ENCODE measurements at places on chromosomes 4 and X.

DNA sequence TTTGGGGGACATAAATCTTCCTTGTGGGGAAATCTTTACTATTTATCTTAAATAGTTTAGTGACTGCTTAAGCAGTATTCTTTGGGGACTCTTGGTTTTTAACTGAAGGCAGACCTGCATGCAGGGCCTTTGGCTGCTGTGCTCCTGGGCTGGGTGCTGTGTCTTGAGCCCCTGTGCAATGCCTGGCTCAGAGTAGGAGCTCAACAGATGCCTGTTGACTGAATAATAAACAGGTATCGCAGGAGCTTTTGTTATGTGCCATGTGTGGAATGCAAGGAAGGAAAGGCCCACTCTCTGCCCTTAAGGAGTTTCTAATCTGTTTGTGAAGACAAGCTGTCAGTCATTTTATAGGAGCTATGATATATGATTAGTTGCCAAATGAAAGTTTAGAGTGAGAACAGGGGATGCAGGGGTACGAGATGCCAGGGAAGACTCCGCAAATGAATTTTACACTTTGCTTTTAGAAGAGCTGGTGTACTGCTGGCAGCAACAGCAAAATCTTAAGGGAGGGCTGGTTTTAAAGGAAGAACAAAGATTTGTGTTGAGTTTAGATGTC, 6.7 kb downstream of the GAB1 start:
- no peak for DNase-seq

DNA sequence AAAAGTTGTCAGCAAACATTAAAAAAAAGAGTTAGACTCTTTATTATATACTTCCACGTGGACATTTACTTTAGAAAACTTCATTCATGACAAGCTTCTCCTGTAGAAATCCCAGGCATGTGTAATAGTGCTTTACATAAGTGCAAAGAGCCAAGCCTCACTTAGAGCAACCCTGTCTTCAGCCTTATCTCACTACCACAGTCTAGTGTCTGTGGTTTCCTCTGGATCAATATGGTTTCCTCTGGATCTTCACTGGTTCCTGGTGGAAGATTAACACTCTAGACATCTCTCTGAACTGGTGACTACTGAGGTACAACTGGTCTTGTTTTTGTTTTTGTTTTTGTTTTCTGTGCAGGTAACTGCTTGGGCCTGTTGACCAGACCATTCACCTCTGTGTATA, 18.4 kb upstream of the ARMCX5 start:
- DNase-seq: no peak

GRCh38 chrX:133636009-133636408, 220.7 kb upstream of the GPC4 start:
- DNase-seq: no peak

GRCh38 chrX:132001127-132001526, 22.0 kb upstream of the STK26 start:
- peak; percentile 28 for DNase-seq

DNA sequence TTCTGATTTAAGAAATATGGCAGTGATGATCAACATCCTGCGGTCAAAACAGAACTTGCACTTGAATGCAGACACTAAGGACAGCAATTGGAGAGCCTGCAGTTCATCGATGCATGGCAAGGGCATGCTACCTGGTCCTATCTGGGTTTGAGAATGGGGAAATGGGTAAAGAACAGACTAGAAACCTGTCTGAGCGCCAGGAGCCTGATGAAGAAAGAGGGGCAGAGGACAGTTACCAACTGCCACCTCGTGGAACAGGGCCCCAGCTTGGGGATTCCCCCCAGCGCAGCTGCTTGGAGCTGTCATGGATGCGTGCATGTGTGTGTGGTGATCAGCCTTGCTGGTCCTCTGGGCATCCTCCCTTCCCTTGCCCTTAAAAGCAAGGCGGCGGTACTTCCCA, 30.2 kb upstream of the NKRF start:
- no peak for DNase-seq

DNA sequence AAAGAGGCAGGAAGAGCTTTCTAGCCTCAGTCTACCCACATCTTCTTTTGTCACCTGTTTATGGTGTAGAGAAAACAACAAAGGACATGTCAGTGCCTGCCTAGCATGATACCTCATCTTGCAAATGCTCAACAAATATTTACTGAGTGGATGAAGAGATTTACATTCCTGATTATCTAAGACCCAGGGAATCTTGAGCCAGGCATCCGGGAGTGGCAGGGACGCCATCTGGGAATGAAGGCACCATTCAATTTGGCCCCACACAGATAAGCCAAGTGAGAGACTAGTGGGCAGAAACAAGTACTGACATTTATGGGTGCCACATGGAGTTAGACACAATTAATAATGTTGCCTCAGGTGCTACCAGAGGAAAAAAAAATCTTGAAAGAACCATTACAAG, 36.8 kb upstream of the CASK start:
- DNase-seq: no peak

DNA sequence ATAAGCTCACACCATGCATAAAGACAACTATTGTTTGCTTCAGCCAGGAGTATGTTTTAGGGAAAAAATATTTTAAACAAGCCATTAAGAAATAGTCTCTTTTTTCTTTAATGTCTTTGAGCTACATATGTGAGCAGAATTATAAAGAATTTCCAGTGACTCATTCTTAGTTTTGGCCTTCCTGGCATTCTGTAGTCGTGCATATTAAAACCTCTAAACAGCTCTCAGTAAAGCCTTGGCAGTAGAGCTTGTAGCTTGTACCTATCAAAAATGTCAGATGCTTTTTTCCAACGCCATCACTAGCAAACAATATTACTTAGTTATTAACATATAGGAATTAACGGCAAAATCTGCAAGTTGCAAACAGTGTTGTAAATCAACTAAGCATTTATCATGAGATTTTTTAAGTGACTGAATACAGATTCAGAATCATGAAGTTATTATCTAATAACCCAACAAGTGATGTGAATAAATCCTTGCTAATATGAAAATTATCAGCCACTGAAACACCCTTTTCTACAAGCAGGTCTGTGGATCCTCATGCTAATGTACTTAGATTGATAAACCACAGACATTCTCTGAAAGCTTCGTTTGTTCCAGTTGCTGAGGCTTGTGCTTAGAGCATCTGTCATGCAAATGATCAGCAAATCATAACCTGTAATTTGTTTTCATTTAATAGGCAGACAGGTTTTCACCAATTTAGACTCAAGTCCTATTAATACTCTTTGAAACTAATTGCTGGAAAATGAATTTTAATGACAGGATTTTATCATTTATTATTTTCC, 412.0 kb upstream of the ATOH1 start:
- no peak for DNase-seq

DNA sequence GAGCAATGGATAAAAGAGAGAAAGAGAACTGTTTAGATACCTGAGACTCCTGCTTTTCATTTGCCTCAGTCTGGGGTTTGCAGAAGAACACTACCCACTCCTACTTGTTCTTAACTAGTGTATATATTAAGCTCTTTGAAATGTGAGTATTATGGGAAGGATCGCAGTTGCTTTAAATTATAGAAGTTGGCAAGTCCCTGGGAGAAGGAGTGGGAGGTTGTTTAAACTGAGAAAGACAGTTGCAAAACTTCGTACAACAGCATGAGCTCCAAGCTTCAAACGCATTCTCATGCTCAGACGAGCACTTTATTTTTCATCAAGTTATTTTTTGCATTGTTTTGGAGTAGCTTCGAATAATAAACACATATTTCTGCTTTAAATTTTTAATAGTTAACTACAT, 88.1 kb upstream of the C1QTNF7 start:
- no peak for DNase-seq

GRCh38 chr4:126916626-126917140, 716.1 kb upstream of the INTU start:
- DNase-seq: no peak

- DNase-seq: no peak
Measured at GRCh38 chr4:38687571-38688011, 23.6 kb downstream of the KLF3 start.

DNA sequence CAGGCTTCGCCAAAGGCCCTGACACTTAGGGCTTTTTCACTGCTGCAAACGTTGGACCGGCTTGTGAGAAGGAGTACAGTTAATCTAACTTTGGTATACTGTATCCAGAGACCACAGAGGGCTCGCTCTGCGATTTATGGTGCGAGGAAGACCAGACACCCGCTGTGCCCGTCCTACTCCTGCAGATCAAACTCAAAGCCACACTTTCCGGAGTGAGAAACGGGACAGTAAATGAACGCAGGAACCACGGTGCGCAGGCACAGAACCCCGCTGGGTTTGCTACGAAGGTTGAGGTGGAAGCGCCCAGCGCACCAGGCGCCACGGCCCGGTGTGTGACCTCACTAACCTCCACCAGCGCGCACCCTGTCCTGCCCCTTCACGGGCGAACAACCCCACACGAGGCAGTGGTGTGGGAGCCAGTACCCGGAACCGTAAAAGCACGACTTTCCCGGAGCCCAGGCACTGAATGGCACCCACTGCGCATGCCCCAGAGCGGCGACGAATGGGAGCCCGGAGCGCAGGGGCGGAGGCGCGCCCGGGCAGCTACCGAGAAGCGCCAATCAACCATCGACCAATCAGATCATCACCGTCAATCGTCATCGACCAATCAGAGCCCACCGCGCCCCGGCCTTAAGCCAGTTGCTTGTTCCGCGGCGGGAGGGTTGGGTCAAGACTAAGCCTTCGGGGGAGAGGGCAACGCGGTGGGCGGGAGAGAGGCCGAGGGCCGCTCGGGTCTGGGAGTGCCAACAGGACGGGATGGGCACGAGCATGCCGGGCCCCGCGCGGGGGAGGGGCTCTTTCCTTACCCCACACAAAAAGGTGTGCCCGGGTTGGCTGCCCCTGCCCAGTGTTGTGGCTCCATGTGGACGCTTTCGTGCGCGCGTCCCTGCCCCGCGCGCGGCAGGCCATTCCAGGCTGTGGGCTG, 21.3 kb upstream of the WDR45 start:
- DNase-seq: peak; percentile 89

DNA sequence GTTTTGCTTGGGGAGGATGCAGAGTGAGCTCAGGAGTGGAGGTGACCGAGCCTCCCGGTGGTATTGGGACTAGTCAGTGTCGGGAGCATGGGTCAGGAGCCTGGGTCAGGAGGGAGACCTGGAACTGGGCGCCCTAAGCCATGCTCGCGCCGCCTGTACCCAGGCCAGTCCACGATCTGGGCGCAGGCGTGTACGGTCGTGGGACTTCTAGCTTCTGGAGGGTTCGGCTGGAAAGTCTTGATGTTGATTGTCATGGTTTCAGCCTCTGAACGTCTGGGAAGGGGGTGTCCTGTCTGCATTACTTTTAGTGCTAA, 244 bp downstream of the EIF2S3 start:
- DNase-seq: no peak

DNA sequence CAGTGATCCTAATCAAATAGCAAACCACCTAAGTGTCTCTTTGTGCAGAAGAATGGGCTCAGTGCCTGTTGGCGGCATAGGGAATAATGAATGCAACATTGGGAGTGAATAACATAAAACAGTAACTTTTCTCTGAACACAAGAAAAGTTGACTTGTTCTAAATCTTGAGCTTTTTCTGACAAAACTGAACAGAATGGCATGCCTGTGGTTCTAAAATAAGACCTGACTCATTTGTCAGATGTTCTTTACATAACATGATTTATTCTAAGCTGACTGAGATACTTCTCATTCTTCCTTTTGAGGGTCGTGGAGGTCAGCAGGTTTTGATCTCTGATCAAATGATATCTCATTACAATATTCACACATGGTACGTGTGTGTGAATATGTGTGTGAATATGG, 165.4 kb upstream of the WDR1 start:
- DNase-seq: no peak

- DNase-seq: no peak
Measured at GRCh38 chr4:99749445-99750391, 66.9 kb upstream of the DAPP1 start.

GRCh38 chr4:25838526-25838925, 24.3 kb downstream of the SEL1L3 start:
- DNase-seq: no peak

DNA sequence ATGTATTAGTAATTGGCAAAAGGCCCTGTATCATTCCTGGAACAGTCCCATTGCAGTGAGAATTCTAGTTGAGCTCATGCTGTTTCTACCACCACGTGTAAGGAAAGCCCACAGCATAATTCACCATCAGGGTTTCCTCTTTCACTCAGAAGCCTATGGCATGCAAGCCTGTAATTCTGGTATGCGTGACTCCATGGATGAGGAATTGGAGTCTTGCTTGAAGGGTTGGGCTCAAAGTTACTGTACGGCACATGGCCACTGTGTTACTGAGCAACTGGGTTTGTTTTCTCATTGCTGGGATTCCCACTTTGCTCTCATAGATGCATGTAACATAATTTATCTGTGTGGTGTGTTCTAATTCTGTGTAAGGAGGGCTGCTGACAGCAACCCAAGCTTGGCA, 132.3 kb upstream of the NR3C2 start:
- no peak for DNase-seq

- no peak for DNase-seq
Measured at GRCh38 chr4:12689457-12689856, 794.7 kb downstream of the RAB28 start.

GRCh38 chr4:146477054-146477453, 44.7 kb downstream of the SLC10A7 start:
- DNase-seq: no peak

GRCh38 chr4:176782794-176783193, 9.9 kb downstream of the VEGFC start:
- no peak for DNase-seq

DNA sequence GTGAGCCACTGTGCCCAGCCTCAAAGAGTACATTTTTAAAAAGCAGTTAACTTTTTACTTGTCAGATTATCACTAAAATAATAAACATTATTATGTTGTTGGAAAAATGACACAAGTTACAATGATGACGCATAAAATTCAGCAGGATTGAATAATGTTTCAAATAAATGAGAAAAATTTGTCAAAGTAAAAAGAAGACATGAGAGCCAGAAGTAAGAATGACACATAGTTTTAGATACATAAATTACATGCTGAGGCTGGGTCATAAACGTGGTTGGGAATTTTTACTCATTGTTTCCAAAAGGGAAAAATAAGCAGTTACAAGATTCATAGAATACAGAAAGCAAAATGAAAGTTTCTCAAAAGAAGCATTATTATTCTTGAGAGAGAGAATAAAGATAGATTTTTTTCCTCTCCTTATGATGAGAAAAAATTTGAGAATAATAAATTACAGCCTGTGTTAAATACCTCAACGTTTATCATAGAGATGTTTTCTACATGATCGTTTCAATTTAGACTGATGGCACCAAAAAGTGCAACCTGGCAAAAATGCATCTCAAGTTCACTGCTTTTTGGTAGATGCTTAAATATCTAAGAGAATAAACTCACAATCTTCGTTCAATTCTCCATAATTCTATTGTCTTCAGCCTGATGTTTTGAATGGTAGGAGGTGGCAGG, 40.4 kb downstream of the GUCY1B1 start:
- DNase-seq: no peak

DNA sequence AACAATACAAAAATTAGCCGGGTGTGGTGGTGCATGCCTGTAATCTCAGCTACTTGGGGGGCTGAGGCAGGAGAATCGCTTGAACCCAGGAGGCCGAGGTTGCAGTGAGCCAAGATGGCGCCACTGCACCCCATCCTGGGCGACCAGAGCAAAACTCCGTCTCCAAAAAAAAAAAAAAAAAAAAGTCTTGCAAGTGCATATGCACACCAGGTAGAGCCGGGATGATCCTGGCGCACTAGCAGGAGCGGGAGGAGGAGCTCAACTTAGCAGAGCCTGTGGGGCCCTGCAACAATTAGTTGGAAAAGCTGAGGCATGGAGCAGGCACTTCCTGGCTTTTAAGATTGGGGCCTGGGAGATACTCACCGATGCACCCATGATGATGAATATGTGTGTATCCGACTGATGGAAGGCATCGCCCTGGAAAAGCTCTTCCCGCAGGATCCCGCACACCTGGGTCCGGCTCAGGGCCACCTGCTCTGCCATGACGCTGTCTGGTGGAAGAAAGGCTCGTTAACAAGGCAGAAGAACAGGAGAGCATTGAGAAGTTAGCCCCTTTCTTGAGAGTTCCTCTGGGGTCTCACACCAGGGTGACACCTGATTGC, 872 bp downstream of the G6PD start:
- DNase-seq: no peak

Data from CD4-positive, alpha-beta T cell treated with Interleukin-6 at 100 ng/mL for 8 hours (primary cell).